GM13977 (cell line): ENCODE measurements at places on chromosomes 11 and 22.

GRCh38 chr11:119983240-119983732, 154.6 kb downstream of the TRIM29 start:
- no peak for DNase-seq

DNA sequence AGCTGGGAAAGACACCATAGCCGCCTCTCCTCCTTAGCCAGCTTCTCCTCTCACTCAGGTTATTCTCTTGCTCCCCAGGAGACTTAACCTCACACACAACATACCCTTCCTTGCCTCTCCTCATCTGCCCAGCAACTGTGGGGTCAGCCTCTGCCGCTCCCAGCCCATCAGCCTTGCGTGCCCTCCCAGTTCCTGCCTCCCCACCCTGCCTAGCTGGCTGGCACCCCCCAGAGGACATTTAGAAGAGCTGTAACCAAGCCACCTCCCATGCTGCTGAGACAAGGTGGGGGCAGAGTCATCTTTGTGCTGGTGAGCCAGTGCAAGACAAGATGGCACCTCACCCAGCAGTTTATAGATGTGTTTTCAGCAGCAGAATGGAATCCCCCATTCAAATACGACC, 38.2 kb downstream of the TOM1 start:
- no peak for DNase-seq

DNA sequence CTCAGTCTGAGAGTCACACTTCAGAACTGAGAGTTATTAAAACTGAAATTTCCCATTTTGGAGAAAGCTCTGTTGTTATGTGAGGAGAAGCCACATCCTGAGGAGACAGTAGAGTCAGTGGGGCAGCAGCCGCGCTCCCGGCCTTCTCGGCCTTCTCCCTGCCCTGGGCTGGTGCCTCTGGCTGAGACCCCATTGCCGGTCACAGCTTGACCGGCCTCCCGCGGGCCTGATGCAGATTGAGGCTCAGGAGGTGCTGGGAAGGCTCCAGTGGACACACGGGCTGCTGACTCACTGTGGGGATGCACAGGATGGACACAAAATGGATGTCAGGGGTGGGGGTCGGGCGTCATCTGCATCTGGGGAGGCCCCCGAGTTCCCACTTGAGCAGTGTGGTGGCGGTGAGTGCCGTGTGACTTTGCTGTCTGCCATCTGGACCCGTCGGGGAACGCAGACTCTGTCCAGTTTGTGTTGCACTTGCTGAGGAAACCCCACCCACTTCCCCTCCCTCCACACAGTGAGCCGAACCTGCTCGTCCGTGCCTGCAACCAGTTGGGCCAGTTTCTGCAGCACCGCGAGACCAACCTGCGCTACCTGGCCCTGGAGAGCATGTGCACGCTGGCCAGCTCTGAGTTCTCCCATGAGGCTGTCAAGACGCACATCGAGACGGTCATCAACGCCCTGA, 50.1 kb downstream of the MUC6 start:
- DNase-seq = no peak

DNA sequence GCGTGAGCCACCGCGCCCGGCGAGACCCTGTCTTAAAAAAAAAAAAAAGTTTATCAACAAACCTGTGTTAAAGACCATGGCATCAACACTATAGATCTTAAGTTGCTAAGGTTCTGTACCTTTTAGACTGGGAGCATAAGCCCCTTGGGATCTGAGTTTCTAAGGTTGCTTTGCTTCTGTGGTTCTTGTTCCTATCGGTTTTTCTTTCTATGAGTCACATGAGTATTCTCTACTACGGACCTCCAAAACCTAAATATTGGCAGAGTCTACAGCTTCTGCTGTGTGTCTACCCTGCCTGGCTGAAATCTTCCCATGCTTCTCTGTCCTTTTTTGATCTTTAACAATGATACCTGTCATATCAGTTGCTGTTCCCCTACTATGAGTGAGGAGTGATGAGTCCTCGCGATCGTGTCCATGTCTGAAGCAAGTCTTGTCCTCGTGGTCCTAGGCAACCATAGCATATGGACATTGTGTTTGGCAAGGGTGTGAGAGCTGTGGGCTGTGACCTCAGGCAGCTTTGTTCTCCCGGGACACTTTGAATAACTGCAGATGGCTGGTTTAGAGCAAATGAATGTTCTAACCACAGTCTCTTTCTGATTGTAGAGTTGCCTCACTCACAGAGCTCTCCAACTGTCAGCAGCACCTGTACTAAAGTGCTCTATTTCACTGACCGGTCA, 9.0 kb upstream of the DLAT start:
- DNase-seq = peak; percentile 44

GRCh38 chr11:40241524-40242051, 1217.9 kb downstream of the LRRC4C start:
- DNase-seq = peak; percentile 13
